ENCODE measurements at places on chromosomes 5 and 9. TPM values are rescaled to one million over a fixed set of nuclear protein-coding genes. Genes with fewer than 3 reads are reported as not detected.

- no peak overlapping the region for H3K27ac ChIP-seq
- H3K27me3 ChIP-seq: peaks cover 12% of the 10 kb centered on the region
- no peak overlapping the region for H3K4me3 ChIP-seq
- H3K4me1 ChIP-seq: no peaks in the 10 kb centered on the region
- H3K36me3 ChIP-seq: no peaks in the 10 kb centered on the region
Measured at GRCh38 chr9:77554586-77555105, 93.5 kb downstream of the GNA14 start.

DNA sequence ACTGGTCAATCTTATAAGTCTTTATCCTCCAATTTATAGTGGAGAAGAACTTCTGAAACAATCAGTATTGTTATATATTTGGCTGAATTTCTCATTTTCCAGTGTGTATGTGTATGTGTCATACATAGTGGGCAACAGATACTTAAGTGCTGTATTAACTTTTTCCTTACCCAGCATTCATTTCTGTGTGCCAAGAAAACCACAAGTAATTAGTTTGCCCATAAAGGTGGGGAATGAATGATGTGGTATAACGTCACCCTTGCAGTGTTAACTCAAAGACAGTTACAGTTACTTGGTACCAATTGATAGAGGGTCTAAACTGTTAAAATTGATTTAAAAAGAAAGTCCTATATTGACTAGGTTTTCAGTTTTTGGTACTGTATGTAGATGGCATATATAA, 2.0 kb downstream of the OGN start:
- H3K4me3 ChIP-seq: no peak overlapping the region
- no peaks in the 10 kb centered on the region for H3K36me3 ChIP-seq
- no peak overlapping the region for H3K27ac ChIP-seq
- no peak for DNase-seq

- peaks cover 71% of the 10 kb centered on the region for H3K4me1 ChIP-seq
- no peak overlapping the region for H3K4me3 ChIP-seq
- H3K27me3 ChIP-seq: no peaks in the 10 kb centered on the region
- H3K36me3 ChIP-seq: peaks cover 80% of the 10 kb centered on the region
- H3K27ac ChIP-seq: peak overlapping the region; percentile 19
- DNase-seq: no peak
Measured at GRCh38 chr5:176540956-176541337, 3.7 kb upstream of the RNF44 start.

DNA sequence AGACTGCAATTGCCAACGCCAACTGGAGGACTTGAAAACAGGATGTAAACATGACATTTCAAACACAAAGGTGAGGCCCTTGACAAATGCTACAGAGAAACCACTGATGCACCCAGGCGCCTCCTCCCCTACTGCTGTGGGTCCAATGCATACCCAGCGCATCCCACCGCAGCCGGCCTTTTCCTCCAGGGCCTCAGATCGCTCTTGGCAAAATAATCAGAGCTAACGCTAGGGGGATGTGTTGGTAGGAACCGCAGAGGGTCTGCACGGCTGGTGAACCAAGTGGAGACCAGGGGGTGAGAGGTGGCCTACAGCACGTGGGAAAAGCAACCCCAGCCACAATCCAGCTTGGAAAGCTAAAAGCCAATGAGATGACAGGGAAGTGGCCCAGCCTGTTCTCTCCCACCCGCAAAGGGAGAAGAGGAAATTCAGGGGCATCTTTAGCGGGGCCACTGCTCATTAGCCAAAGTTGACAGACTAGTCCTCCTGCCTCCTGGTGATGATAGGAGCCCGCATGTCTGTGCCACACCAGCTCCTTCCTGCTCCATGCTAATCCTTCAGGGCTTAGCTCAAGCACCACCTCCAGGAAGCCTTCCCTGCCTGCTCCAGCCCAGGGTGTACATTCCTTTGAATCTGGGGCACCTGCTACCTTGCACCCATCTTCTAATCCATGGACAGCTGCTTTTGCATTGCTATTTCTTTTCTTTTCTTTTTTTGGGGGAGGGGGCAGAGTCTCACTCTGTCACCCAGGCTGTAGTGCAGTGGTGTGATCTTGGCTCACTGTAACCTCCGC, 5.9 kb downstream of the FAM163B start:
- no peaks in the 10 kb centered on the region for H3K4me1 ChIP-seq
- no peak overlapping the region for H3K27ac ChIP-seq
- no peak for DNase-seq
- H3K27me3 ChIP-seq: peaks cover 58% of the 10 kb centered on the region

DNA sequence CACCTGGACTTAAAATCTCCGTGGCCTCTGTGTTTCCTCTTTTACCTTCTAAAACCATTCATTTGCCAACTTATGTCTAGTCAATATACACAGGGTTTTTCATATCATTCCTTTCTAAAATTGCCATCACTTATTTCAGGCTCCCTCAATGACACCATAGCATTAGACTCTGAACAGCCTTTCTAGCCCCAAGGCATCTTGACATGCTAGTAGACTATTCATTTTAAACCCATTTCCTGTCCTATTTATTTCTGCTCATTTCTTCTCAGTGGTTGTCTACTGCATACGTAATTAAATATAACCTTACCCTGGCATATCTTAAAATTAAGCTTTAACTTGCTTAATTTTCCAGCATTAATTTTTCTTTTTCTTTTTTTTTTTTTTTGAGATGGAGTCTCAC, 83.2 kb downstream of the PHAX start:
- no peak overlapping the region for H3K4me3 ChIP-seq
- DNase-seq: no peak
- no peak overlapping the region for H3K27ac ChIP-seq
- H3K27me3 ChIP-seq: no peaks in the 10 kb centered on the region

DNA sequence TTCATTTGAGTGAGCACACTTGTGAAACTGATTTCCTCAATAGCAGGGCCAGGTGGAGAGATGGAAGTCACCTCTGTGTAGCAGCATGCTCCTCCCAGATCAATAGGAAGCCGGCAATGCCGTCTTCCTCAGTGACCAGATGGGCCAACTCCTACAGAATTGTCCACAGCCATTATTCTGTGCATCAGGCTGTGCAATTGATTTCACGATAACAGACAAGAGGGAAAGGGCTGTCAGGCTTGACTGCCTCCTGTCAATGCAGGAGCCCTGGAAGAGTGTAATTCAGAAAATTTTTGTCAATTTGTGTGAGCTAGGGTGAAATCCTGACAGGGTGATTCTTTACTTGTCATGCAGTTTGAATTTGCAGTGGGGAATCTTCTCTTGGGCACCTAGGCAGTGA, 838.4 kb upstream of the NUDT12 start:
- H3K36me3 ChIP-seq: no peaks in the 10 kb centered on the region
- no peak overlapping the region for H3K27ac ChIP-seq
- no peak overlapping the region for H3K4me3 ChIP-seq
- peaks cover 8% of the 10 kb centered on the region for H3K4me1 ChIP-seq

GRCh38 chr5:139711906-139712224, 63.7 kb downstream of the CXXC5 start:
- H3K27ac ChIP-seq: no peak overlapping the region
- peaks cover 16% of the 10 kb centered on the region for H3K4me1 ChIP-seq
- peaks cover 9% of the 10 kb centered on the region for H3K36me3 ChIP-seq
- no peak for DNase-seq
- peak overlapping the region; percentile 71 for H3K4me3 ChIP-seq
- H3K27me3 ChIP-seq: peaks cover 28% of the 10 kb centered on the region

- H3K27ac ChIP-seq: no peak overlapping the region
- DNase-seq: no peak
- H3K4me3 ChIP-seq: no peak overlapping the region
- H3K36me3 ChIP-seq: no peaks in the 10 kb centered on the region
- peaks cover 2% of the 10 kb centered on the region for H3K27me3 ChIP-seq
Measured at GRCh38 chr5:111151998-111152397, 59.9 kb downstream of the WDR36 start.

DNA sequence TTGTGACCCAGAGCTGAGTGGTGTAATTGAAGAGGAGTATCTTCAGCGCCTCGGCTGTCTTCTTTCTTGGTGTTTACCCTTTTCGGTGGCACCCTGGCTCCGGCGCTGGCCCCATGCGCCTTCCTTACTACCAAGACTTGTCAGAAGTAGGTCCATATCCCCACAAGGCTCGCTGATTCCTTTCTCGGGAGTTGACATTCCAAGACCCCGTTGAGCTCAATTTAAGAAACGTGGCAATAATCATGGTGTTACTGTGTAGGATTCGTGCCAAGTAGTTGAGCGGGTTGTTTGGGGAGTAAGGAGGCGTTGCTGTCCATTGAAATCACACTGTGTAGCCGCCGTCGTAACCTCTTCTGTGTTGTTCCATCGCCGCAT, 795 bp downstream of the NDUFAF2 start:
- H3K27me3 ChIP-seq: no peaks in the 10 kb centered on the region
- H3K4me1 ChIP-seq: peaks cover 7% of the 10 kb centered on the region
- H3K4me3 ChIP-seq: no peak overlapping the region
- no peak overlapping the region for H3K27ac ChIP-seq
- no peak for DNase-seq

DNA sequence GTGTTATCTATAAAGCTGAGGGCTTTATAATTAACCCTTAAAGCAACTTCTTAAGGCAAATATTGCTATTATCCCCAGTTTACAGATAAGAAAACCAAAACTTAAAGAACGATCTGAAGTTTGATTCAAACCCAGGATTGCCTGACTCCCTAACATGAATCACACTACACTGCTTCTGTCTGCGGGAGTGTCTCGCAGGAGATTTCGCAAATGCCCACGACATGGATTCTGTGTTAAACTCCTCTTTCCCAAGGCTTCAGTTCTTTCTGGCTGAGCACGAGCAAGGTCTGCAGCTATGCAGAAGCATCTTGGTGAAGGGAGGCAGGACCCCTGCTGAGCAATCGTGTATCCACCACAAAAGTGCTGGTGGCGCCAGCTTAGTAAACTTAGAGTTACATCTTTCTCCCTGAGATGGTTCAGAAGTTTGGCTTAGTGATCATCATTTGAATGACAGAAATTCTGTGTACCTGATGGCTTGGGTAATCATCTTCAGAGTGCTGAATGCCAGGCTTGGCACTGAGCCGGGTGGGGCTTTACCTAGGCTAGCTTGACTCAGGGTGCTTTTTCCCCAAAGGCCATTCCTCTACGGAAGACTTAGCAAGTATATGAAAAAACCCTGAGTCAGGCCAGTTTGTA, 81.4 kb upstream of the PIK3R1 start:
- no peak overlapping the region for H3K4me3 ChIP-seq
- H3K4me1 ChIP-seq: no peaks in the 10 kb centered on the region
- no peaks in the 10 kb centered on the region for H3K27me3 ChIP-seq
- no peak for DNase-seq
- H3K27ac ChIP-seq: no peak overlapping the region

GRCh38 chr5:140828362-140828737, 590 bp downstream of the PCDHA6 start:
- no peak overlapping the region for H3K27ac ChIP-seq
- no peak overlapping the region for H3K4me3 ChIP-seq
- no peaks in the 10 kb centered on the region for H3K27me3 ChIP-seq
- H3K4me1 ChIP-seq: no peaks in the 10 kb centered on the region
- H3K36me3 ChIP-seq: no peaks in the 10 kb centered on the region
- DNase-seq: no peak

DNA sequence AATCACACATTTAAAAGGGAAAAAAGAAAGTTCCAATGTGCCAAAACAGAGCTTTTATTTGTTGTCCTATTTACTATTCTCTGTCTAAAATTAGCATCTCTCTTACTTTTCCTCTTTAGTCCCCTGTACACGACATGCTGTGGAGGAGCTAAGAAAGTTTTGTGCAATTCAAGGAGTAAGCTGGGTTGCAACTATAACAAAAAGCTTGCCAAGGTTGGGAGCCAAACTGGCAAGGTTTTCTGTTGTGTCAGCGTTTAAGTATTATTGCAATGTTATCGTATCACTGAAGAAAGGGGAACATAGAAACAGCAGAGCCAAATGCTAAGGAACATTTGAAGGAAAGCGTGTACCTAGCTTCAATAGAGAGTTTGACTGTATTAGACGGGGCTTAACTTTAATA, 680.8 kb downstream of the CETN3 start:
- DNase-seq: no peak
- H3K4me3 ChIP-seq: no peak overlapping the region
- no peaks in the 10 kb centered on the region for H3K27me3 ChIP-seq
- no peak overlapping the region for H3K27ac ChIP-seq
- no peaks in the 10 kb centered on the region for H3K36me3 ChIP-seq

- peaks cover 26% of the 10 kb centered on the region for H3K4me1 ChIP-seq
- H3K4me3 ChIP-seq: no peak overlapping the region
- H3K27me3 ChIP-seq: no peaks in the 10 kb centered on the region
- peak; percentile 15 for DNase-seq
- peaks cover 16% of the 10 kb centered on the region for H3K36me3 ChIP-seq
Measured at GRCh38 chr9:88530051-88530450, 4.9 kb upstream of the NXNL2 start.

DNA sequence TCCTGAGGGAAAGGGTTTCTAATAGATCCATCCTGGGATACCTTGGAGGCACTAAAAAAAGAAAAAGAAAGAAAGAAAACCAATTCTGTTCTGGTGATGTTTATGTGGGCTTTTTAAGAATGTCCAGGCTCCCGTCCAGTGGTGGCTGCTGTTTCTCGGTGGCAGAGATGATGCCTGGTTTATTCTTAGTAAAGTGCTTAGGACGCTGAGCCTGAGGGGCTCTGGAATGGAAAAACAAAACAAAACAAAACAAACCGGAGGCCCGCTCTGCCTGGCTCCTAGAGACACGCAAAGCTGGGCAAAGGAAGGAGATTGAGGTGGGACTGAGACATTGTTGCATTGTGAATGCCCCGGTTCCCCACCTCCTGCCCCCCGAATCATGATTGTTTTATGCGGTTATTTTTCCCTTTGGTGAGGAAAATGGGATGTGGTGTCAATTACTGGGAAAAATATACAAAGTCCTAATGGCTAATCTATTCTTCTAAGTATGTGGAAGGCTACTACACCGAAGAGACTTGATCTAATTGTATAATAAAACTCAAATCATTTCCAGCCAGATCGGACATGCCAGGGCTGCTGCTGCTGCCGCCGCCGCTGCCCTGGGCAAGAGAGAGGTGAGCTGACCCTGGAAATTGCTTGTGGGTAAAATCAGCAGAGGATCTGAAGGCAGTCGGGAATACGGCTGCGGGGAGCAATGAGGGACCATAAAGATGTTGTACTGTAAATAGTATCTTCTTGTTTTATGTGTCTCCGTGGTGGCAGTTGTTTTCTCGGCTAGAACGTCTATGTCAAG, 644.9 kb downstream of the CCDC171 start:
- no peak for DNase-seq
- H3K4me3 ChIP-seq: no peak overlapping the region
- H3K4me1 ChIP-seq: peaks cover under 1% of the 10 kb centered on the region
- H3K36me3 ChIP-seq: no peaks in the 10 kb centered on the region
- no peaks in the 10 kb centered on the region for H3K27me3 ChIP-seq

- no peaks in the 10 kb centered on the region for H3K27me3 ChIP-seq
- no peak for DNase-seq
- H3K27ac ChIP-seq: no peak overlapping the region
- H3K4me1 ChIP-seq: no peaks in the 10 kb centered on the region
- H3K4me3 ChIP-seq: no peak overlapping the region
- H3K36me3 ChIP-seq: no peaks in the 10 kb centered on the region
Measured at GRCh38 chr9:124580186-124580585, 73.0 kb upstream of the NR5A1 start.

GRCh38 chr9:115551396-115551795, 433.4 kb upstream of the TNC start:
- no peak overlapping the region for H3K4me3 ChIP-seq
- no peak overlapping the region for H3K27ac ChIP-seq
- no peaks in the 10 kb centered on the region for H3K4me1 ChIP-seq

- H3K27me3 ChIP-seq: no peaks in the 10 kb centered on the region
- H3K36me3 ChIP-seq: peaks cover 53% of the 10 kb centered on the region
- peak overlapping the region; percentile 83 for H3K27ac ChIP-seq
- peak overlapping the region; percentile 87 for H3K4me3 ChIP-seq
Measured at GRCh38 chr9:106859957-106860720, 2.8 kb upstream of the ZNF462 start.

The FAM221B gene
- not detected for total RNA-seq

The NDUFB6 gene
- 49.6 TPM for total RNA-seq

The PRRT1B gene
- total RNA-seq: not detected

The ZNF366 gene
- not detected for total RNA-seq

The CARTPT gene
- total RNA-seq: not detected

The BNC2 gene
- total RNA-seq: not detected

The ASS1 gene
- total RNA-seq: 40.3 TPM

The PCDHGA9 gene
- 18.1 TPM for total RNA-seq

The FCN2 gene
- total RNA-seq: not detected

The MLANA gene
- total RNA-seq: not detected

Measured in Calu3 (cell line).